ENCODE measurements at places on chromosomes 4 and X.
A peak's percentile ranks its signal among the peaks of the same experiment; 100 is the strongest.

DNA sequence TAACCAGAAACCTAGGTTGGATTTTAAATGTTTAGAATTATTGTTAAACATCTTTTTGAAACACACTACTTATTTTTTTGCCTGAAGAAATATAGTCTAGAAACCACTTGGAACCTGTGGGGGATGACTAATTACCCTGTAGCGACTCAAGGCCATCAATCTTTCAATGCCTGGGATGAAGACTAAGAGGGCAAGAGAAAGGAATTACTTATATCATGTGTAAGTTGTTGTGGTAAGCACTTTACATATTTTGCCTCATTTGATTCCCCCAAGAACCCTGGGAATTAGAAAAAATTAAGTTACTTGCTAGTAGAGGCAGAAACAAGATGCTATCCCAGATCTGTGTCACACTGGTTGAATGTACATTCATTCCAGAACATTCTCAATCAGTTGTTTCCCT, 170.9 kb upstream of the GRIA3 start:
- no peak for DNase-seq

GRCh38 chr4:53161051-53161786, 204.6 kb downstream of the SCFD2 start:
- no peak for DNase-seq

- peak; percentile 60 for DNase-seq
Observed at GRCh38 chrX:47030339-47030738, 47.9 kb upstream of the RGN start.

DNA sequence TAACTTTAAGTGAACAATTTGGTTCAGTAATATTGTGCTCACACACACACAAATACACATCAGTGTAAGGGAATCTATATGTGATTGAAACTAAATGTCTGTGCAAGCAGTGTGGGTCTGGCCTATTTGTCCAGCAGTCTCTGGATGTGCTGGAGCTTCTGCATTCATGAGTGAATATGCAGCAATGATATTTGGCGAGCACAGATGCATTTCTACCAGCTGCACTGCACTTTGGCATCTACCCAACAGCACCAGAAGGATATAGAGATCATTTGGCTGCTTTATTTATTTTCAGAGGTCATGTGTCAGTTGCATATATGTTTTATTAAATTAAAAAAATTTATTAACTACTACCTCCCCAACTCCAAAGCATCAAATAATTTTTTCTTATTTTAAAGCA, 613.4 kb upstream of the NR3C2 start:
- no peak for DNase-seq

- DNase-seq: no peak
Observed at GRCh38 chr4:106652095-106652494, 283.5 kb upstream of the GIMD1 start.

DNA sequence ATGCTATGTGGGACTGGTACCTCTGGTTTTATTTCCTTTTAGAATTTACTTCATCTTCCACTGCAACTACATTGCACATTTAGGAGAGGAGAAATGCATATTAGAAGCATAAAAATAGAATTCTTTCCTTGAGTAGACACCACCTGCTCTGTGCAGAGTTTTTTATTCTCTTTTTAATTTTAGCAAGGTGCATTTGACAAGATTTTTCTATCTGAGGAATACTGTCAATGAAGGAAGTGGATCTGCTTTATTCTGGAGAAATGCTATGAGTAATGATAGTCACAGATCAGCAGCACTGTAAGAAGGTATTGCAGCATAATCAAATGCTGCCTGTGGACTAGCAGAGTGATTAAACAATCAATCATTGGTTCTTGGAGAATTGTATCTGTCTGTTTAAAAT, 1038.3 kb downstream of the RAPGEF2 start:
- no peak for DNase-seq

DNA sequence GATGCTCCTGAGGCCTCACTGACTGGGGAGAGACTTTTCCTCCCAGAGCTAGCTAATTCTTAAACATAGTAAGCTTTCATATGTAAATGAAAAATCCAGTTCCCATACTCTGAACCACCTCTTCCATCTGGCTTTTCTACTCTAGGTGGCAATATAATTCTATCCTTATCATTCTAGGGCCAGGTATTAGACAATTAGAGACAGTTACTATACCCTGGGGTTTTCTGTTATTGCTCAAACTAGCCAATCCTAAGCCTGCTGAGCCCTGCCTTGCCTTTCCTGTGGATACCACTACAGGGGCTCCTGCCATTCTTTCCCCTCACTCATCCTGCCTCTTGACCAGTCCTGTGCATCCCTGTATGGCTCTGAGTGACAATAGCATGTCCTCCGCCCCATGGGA, 552.0 kb downstream of the STIM2 start:
- DNase-seq: no peak

DNA sequence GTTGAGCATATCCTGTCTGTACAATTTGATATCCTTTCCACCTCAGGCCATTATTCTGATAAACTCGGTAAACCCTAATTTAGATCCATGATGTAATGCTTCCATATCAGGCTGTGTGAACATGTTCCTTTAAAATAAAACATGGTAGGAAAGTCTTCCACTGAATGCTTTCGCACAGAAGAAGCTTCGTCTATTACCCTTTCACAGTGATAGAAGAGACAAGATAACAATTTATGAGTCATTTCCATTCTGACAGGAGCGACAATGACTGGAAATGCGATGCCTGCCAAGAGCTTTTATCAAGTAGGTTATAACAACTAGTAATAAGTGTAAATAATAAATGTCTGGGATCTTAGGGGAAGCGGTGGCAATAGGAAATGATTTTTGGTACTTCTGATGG, 98.8 kb downstream of the TTC29 start:
- no peak for DNase-seq

- peak; percentile 29 for DNase-seq
Observed at GRCh38 chrX:120251471-120252011, 929 bp downstream of the ZBTB33 start.

DNA sequence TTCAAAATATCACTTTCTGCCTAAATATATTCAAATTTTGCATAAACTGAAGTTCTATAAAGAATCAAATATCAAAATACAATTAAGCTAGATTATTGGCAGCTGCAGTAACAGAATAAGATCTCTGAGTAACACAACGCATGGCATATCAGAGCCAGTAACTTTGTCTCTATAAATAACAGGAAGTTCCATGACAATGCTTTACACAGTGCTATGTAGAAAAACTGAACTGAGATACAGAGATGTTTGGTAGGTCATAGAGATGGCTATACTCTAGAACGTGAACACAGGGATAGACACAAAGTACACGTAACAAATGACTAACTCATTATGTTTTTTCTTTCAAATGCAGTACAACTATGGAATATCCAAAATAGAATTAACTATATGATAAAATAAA, 18.2 kb downstream of the UBE2D3 start:
- DNase-seq: no peak

GRCh38 chr4:164613256-164613655, 140.7 kb upstream of the SMIM31 start:
- no peak for DNase-seq

GRCh38 chrX:41326431-41326830, 7.5 kb upstream of the DDX3X start:
- DNase-seq: no peak

- no peak for DNase-seq
Observed at GRCh38 chrX:47420962-47421361, 50.6 kb downstream of the ZNF157 start.

DNA sequence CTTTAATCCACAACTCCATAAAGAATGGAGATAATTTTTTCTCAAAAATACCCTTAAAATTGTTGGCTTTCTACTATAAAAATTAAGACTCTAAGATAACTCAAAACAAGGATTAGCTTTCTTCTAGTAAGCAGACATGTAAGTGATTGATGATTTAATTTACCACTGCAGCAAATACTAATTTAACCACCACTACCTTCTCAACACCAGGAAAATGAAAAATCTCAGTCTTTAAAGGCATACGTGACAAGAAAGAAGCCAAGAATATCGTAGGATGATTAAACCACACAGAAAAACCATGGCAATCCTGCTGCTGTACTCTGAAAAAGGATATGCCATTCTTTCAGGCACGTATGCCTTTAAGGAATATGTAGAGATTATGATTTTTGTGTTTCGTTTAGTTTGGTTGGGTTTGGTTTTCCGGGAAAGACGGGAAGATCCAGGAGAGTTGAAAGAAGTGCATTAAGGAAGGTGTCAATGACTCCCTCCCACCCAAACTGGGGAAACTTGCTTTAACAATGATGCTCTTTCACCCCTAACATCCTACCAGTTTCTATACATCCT, 881 bp downstream of the LRCH2 start:
- no peak for DNase-seq

- no peak for DNase-seq
Observed at GRCh38 chr4:176874721-176875445, 82.2 kb upstream of the VEGFC start.

GRCh38 chr4:127261476-127261875, 371.3 kb upstream of the INTU start:
- DNase-seq: peak; percentile 1

- DNase-seq: peak; percentile 49
Observed at GRCh38 chrX:115047181-115047580, 29.8 kb upstream of the IL13RA2 start.

- peak; percentile 26 for DNase-seq
Observed at GRCh38 chr4:153634738-153635353, 49.2 kb upstream of the TLR2 start.

GRCh38 chr4:39446842-39447573, 11.7 kb downstream of the RPL9 start:
- peak; percentile 79 for DNase-seq

GRCh38 chrX:133923548-133923947, 61.8 kb downstream of the GPC3 start:
- DNase-seq: no peak

GRCh38 chr4:83438719-83439118, 16.9 kb downstream of the HELQ start:
- peak; percentile 6 for DNase-seq

DNA sequence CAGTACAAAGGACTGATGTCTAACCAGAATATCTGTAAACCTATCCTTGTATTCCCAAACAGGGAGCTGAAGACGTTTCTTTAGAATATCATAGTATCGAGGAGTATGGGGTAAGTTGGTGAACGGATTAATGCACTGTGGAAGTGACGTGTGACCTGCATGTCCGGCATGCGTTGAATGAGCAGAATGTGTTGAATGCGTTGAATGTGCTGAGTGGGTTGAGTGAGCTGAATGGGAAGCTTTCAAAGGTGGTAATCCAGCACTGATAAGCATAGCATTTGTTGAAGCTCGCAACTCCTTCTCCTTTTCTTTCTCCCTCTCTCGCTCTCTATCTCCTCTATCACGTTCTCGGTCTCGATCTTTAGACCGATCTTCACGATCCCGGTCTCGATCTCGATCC, 8.1 kb downstream of the DHX15 start:
- DNase-seq: no peak

GRCh38 chr4:102219129-102219528, 126.2 kb downstream of the SLC39A8 start:
- no peak for DNase-seq

DNA sequence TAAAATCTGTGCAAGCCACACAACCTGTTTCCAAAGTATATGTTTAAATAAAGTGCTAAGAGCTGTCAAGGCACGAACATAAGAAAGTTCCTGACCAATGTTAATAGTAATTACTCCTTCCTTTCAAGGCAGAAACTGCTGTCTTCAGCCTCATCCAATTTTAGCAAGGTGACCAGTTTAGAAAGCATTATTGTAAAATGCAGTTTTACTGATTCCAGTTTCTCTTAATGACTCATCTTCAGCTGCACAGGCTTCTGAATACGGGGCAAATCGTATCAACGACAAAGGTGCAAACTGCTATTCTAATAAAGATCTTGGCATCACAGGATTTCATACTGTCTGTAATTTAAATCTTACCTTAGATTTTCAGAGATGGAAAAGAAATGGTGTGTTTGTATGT, 87.5 kb downstream of the PPP3CA start:
- DNase-seq: no peak

DNA sequence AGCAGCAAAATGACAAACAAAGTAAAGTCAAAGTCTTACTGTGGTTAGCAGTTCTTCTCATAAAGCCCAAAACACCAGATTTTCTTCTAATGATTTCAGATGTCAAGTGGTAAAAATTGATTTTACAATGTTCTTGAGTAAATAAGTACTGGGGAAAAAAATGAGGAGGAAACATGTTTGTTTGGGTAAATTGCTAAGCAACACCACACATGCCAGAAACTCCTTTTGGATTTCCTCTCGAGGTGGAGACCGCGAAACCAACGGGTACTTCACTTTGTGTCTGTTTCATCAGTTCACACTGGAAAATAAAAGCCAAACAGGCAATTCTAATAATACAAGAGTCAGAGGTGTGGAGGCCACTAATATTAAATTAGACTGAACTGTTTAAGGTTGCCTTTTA, 4.6 kb upstream of the PKD2 start:
- DNase-seq: no peak

DNA sequence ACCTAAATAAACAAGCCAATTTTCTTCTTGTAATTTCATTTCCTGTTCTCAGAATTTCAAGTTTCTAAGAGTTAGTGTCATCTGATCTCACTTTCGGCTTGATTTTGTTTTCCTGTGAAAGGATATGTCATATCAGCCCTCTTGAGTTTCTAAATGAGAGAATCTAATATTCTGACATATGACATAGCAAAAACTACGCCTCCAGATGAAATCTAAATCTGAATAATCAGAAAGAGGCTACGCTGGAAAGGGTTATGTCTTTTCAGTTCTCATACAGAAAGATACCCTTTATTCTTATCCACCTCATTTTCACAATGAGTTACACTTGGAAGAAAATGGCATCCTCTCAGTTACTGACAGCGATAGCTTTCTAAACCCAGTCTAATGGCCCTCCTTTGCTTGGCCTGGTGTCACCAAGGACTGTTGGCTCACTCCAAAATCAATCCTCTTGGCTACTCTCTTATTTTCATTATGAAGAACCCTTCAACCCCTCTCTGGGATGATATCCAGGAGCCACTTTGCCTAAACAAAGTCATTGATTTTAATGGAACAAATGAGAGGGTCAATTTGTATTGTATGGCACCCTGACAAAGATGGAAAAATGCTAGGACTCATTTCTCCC, 65.6 kb downstream of the ASB9 start:
- no peak for DNase-seq

DNA sequence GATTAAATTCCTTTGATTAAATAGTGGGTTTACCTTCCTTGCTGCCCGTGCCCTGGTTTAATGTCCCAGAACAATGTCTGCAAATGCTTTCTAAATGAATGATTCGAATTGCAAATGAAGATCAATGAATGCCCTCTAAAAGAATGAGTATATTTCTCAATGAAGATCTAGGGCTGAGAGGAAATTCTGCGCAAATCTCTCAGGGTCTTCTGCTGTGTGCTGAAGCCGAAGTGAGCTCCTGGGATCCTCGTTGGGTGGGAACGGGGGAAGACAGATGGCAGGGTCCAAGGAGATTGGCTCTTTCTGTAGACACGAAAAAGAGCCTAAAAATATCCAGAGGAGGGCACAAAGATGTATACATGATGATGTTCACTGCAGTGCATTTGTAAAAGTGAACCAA, 224.8 kb downstream of the STIM2 start:
- DNase-seq: no peak

GRCh38 chr4:13268703-13269102, 215.4 kb downstream of the RAB28 start:
- no peak for DNase-seq
